ENCODE measurements at places on chromosomes 11 and 22.
A peak's percentile ranks its signal among the peaks of the same experiment; 100 is the strongest.

DNA sequence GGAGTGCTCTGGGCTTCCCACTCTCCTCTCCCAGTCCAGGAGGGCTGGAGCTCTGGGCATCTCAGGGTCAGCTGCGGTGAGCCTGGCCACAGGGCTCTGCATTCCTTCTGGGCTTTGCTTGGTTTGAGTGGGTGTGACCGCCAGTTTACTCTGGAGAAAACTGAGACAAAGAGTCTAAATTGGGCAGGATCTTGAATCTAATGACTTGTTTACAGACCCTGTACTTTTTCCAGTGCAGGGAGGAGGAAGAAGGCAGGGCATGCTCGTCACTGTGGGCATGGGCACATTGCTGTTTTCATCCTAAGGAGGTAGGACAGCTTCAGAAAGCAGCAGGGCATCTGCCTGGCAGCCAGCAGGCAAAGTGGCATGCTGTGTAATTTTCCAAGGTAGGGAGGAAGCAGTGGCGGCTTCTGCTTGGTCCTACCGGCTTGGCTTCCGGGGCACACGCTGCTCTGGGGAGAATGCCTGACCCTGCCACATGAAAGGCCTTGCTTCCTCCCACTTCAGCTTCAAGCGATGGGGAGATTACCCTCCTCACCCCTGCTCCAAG is 22.9 kb downstream of the FLI1 start:
- no peak for DNase-seq

- no peak for DNase-seq
These were observed 68.2 kb upstream of the EED start for GRCh38 chr11:86176165-86176884.

DNA sequence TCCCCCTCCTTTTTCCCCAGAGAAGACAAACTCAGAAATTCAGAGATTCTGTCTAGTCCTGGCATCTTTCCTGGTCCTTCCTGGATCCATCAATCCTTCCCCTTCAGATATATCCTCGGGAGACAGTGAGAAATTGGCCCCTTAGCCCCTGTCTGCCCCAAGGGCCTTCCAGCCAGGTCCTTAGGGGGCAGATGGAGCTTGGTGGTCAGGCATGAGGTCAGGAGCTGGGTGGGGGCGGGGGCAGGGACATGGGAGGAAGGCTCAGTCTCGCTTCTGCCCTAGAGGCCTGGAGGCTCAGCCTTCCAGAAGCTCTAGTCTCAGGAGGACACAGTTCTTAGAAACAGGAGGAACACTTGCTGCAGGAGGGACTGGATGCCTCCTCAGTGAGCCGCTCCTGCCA is 207.7 kb upstream of the TBCEL start:
- DNase-seq, result no peak

DNA sequence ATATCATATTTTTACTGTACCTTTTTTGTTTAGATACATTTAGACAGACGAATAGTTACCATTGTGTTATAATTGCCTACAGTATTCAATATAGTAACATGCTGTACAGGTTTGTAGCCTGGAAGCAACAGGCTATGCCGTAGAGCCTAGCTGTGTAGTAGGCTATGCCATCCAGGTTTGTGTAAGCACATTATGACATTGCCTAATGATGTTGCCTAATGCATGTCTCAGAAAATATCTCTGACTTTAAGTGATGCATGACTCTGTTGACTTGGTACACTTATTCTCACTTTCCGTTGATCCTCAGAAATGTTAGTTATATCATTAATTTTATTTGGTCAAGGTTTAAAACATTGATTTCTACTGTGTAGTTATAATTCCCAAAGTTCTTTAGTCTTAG is 39.9 kb downstream of the OR2AT4 start:
- DNase-seq, result no peak

- peak; percentile 29 for DNase-seq
These were observed 583 bp downstream of the TAF1D start for GRCh38 chr11:93740730-93741093.

GRCh38 chr11:22474616-22475015 is 136.4 kb downstream of the SLC17A6 start:
- no peak for DNase-seq

DNA sequence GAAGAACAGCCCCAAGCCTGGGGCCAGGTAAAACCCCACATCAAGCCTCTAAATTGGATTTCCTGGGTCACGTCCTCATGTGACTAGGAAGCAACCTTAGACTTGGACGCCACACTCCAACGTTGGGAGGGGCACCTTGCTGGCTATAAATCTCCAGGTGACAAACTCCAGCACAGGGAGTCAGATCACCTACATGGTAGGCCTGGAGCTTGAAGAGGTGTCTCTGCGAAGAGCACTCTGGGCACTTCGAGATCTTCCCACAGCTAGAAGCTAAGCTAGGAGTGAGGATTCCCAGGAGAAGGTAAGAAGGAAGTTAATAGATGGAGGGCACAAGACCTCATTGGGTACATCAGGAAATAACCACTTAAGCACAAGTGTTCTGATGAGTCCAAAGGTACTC is 77.1 kb upstream of the GNAZ start:
- no peak for DNase-seq

- no peak for DNase-seq
These were observed 186.6 kb downstream of the CEP164 start for GRCh38 chr11:117514256-117514655.

DNA sequence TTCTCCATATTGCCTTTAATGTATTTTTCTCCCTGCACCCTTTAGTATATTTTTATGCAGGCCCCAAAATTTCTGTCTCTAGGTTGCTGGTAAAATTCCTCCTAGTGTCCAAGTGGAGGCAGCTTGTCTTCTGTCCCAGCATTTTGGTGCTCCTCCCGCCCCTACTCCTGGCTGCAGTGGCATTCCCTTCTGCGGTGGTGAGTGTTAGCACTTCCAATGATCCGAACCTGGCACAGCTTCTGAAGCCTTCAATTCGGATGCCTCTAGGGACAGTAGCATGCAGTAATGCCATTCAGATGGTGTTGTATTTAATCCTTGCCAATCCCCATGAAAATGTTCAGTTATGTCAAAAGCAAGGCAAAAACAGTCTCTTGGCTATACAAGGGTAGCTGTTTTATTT is 5.9 kb downstream of the YWHAH start:
- no peak for DNase-seq

DNA sequence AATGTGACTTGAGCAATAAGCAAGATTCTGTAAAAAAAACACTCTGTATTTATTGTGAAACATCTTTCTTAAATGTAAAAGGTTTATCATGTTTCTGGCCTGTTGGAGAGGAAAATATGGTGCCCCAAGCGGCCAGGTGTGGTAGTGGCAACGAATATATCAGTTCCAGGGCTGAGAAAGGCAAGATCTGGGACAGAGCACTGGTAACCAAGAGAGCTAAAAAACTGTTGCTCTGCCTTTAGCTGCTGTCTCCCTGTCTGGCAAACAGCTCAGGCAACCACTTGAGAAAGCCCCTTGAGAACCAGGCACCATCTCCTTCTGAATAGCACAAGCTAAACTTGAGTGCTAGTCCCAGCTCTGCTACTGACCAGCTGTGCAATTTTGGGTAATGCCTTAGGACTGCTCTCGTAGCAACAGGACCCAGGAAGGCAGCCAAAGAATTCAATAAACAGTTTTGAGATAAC is 129.9 kb downstream of the KCNC1 start:
- DNase-seq, result no peak

DNA sequence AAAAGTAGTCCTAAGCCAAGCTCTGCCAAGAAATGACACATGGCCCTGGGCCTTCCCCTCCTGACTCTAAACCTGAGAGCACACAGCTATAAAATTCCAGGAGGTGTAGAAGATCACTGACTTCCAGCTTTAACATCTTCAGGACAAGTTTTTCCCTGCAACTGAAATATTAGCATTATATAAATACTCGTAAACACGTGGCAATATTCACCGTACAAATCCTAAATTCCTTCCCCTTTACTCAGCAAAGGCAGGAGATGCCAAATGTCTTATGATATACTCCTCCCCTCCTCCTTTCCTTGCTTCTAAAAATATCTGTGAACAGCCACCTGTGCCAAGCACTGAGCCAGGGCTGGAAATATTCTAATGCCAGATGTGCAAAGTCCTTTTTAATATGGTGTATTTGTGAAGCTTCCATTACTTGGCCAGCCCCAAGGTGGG is 194.0 kb downstream of the LARGE1 start:
- DNase-seq, result no peak

GRCh38 chr22:23264610-23265367 is 84.5 kb downstream of the BCR start:
- no peak for DNase-seq

DNA sequence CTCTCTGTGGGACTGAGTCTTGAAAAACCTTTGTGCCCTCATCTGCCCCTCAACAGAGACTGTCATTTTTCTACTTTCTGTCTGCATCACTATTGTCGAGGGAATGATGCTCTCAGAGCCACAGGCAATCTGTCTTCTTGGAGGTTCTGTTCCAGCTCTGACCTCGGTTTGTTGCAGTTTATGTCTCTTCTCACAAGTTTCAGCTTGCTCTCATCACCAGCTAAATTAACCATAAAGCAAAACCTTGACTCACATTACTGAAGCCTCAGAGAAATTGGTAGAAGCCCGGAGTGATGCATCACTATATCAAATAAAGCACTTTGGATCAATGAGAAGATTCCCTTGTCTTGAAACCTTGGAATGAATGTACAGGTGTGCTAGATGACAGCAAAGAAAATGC is 60.6 kb upstream of the BLID start:
- DNase-seq, result no peak

DNA sequence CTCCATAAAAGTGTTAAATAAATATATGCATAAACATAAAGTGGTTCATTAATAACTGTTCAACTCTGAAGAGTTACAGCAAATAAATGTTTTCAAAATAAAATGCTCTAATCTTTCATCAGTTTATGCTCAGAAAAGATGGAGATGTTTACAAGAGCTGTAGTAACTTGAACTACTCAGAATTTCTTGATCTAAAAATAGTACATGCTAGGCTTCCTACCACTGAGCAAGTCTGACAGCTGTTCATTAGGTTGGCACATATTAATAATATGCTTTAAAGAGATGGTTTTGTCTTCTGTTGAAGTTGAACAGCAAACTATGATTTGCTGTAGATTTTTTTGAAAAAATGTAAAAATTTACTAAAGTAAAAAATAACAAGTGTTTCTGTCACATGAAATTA is 10.8 kb upstream of the SLN start:
- no peak for DNase-seq

GRCh38 chr11:99822846-99823565 is 802.3 kb downstream of the CNTN5 start:
- DNase-seq, result no peak

GRCh38 chr11:67280341-67280787 is 8.7 kb upstream of the ANKRD13D start:
- no peak for DNase-seq

DNA sequence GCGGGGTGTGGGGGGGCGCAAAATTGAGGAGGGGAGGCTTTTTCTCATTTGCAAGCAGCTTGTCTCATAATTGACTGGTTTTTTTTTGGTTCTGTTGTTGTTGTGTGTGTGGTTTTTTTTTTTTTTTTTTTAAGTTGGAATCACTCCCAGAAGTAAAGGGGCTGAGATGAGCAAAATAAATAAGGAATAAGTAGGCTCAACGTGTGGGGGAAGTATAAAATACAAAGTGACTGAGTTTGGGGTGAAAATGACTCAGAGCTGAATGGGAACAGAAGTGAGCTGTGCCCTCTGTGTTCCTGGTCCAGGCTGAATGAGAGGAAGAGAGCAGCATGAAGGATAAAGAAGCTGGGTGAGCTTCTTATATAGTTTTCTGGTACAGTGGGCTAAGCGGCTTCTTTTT is 90.0 kb downstream of the GRIK4 start:
- no peak for DNase-seq

DNA sequence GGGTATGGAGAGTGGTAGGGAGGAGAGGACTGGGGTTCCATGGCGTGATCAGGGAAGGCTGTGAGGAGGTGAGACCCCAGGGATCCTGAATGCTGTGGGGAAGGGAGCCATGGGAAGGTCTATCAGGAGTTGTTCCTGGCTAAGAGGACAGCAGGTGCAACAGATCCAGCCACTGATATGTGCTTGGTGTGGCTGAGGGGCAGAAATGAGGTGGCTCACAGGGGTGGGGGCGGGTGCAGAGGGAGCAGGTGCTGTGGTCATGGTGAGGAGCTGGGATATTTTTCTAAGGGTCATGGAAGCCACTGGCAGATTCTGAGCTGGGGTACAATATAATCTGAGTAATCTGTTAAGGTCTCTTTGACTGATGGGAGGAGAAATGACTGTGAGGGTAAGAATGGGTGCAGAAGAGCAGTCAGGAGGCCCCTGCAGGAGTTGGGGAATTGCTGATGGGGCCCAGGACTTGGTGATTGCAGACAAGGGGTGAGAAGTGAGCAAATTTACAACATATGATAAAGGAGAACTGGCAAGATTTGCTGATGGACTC is 31.3 kb upstream of the DMC1 start:
- DNase-seq, result no peak

- DNase-seq, result no peak
These were observed 84.2 kb downstream of the ZNF280B start for GRCh38 chr22:22424210-22424800.

- no peak for DNase-seq
These were observed 28.7 kb downstream of the PDGFB start for GRCh38 chr22:39216143-39216490.

DNA sequence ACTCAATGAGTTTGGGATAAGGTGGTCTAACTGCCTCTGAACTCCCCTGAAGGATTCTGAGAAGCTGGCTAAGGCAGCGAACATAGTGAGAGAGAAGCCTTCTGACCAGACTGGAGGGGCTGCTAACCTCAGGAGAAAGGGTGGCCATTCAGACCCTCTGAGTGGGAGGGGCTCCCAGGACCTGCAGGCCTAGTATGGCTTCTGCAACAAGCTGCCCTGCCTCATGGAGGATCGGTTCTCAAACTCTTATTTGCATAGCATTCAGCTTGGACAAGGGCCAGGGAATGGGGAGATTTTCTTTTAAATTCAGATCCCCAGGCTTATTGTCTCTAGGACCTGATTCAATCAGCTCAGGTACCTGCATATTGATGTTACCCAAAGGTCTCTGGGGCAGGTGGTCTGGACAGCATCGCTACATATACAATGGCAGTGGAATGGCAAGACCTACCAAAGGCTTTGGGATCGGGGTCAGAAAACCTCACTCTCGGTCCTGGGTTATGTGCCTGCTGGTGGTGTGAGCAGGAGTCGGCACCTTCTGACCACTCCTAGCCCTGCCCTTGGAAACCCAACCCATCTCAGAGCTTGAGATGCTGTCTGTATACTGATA is 599.1 kb downstream of the BRD1 start:
- DNase-seq, result no peak

GRCh38 chr11:119677840-119678239 is 51.2 kb downstream of the NECTIN1 start:
- no peak for DNase-seq

DNA sequence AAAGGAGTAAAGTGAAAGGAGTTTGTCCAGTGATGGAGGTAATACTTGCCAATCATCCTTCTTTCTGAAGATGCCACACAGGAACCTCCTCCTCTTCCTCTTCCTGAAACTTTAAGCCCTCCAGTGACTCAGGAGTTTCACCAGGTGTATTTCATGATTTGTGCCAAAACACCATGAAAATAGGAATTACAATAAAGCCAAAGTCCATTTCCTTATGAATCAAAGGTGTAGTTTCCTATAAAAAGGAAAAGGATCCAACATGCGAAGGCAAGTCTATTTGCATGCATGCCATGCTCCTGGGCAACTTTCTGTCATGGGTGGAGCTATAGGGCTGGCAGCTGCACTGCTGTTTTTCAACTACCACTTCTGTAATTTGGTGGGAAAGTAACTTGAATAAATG is 9.8 kb upstream of the POU2AF1 start:
- DNase-seq, result no peak

- DNase-seq, result peak; percentile 65
These were observed 615.4 kb upstream of the B3GAT1 start for GRCh38 chr11:135027461-135027860.

Data from neuronal stem cell (in vitro differentiated cells).